Activated T-cell treated with anti-CD3 and anti-CD28 coated beads for 4 hours (primary cell): ENCODE measurements at places on chromosomes 5 and 9.

GRCh38 chr5:173514661-173515060 lies 101.8 kb downstream of the BOD1 start:
- DNase-seq: no peak

DNA sequence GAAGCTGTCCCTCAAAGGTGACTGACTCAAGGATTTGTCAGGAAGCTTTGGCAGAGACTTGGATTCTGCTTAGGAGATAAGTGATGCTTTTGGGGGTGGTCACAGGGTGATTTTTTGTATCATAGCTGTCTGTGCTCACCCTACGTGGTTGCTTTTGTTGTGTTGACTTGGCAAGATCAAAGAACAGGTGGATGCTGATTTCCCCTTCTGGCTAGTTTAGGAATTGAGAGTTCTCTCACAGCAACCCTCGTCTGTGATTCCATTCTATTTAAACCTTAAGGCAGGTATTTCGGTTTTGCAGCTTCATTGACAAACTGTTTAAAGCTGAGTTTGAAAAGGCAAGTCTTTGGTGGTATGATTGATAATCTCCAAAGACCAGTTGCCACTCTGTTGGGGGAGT lies 27.2 kb downstream of the ARHGAP26 start:
- DNase-seq: no peak

- peak; percentile 77 for DNase-seq
Observed at GRCh38 chr5:170225326-170226128, 7.3 kb upstream of the C5orf58 start.

DNA sequence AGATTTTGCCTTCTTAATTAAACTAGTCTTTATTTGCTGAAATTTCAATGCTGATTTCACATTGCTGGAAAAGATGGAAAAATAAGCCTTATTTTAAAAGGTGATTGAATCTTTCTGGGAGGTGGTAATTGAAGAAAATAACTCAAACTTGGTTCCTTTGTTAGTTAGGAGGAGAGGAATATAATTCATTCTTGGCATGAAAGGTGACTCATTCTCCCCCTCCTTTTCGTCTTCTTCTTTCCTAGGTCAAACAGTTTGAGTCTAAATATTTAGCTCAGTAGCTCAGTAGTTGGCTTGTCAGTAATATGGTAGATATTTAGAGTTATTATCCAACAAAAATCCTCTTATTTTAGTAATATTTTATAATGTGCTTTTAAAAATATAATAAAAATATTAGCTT lies 353.9 kb upstream of the MEF2C start:
- DNase-seq: no peak

- no peak for DNase-seq
Observed at GRCh38 chr5:22651355-22651754, 201.8 kb downstream of the CDH12 start.

DNA sequence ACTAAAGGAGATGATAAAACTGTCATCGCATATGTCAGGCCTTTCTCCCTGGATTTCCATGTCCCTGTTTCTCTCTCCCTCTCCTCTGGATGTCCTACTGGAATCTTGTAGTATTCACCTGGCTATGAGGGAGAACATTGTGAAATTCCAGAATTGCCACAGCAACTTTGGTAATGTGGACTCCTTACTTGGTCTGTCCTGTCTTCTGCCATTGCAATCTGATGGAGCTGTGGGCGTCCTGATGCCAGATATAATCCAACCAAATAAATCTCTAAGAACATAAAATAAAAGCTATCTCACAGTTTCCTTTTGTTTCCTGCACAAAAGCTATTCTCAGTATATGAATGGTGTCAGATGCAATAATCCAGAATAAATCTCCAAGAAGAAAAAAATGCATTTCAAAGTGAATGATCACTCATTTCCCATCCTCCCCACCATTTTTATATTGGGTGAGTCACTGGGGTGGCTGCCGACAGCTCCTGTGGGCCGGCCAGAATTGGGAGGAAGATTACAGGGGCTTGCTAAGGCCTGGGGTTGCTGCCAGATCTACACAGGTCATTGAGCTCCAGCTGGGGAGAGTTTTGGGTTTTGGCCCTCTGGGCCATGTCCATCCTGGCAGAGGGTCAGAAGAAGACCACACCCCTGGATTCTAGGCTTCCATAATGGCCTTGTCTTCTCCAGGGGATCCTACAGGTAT lies 160.7 kb upstream of the PITX1 start:
- DNase-seq: no peak

- no peak for DNase-seq
Observed at GRCh38 chr9:10251490-10251889, 361.3 kb downstream of the PTPRD start.

GRCh38 chr9:127121628-127122175 lies 733 bp downstream of the ANGPTL2 start:
- no peak for DNase-seq

- DNase-seq: no peak
Observed at GRCh38 chr5:149265597-149265996, 6.1 kb upstream of the AFAP1L1 start.

- no peak for DNase-seq
Observed at GRCh38 chr5:13498279-13498678, 446.2 kb downstream of the DNAH5 start.

DNA sequence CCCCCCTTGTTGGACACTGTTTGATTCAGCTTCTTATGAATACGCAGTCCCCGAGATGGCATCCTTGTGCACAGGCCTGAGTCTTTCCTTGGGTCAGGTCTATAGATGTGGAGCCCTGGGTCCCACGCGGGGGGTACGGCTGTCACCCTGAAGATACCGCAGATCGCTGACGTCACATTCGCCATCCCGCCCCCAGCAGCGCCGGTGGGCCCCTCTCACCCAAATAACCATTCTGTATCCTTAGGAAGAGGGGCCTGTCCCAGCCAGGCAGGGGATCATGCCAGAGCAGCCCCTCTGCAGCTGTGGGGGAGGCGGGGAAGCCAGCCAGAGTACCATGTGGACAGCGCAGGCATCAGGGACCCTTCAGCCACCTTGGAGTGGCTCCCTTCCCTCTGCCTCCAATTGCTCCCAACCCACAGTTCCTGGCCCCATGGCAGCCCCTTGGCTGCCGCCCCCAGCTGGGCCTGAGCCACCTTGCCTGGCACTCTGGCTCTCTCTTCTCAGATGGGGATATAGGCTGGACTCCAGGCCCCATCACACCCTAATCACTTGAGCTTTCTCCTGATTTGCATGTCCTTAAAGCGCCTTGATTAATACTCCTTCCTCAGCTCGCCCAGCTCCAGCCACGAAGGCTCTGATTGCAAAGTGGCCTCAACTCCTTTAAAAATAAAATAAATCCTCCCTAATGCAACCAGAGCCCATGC lies 189.8 kb downstream of the C9orf50 start:
- no peak for DNase-seq

DNA sequence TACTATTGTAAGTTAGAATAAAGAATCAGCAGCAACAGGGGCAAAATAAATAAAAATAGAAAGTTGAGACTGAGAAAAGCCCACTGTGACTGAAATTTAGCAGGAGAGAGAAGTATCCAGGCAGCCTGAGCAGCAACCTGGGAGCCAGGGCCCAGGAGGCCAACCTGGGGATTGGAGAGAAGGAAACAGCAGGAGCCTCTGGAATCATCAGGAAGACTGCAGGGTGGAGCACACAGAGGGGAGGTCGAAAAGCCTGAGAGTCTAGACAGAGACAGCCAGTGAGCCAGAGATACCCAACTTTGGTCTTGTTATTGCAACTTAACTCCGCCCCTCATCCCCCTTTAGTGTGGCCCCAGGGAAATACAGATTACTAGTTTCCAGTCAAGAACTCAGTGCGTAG lies 98.6 kb downstream of the SLC1A3 start:
- DNase-seq: no peak

GRCh38 chr9:111632695-111633388 lies 1.7 kb downstream of the DNAJC25 start:
- no peak for DNase-seq

DNA sequence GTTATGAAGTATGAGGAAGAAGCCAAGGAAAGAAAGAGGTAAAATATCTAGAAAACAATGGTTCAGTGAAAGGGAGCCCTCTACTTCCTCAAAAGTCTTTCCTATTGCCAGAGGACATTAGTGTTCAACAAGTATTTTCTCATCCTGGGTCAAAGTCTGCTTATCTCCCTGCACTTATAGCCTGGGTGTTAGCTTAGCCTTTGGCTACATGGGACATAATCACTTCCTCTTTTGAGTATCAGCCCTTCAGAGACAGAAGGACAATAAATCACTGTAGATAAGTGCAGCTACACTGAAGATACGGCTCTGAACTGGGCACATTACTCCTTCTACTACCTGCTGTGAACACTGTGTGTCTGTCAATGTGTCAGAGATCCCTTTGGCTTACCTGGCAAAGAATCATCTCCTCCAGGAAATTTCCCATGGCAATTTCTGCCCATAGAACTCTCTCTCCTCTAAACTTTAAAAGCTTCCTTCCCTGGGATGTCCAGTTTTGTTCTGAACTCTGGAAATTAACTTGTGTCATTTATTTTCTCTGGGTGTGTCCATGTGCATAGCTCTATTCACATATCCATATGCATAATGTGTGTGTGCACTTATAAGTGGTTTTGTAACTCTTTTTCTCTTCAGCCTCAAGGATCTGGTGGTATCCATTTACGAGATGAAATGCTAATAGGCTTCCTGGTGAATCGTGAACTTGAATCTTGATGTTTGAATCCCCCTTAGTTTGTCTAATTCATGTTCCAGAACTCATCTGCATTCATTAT lies 30.0 kb upstream of the RECK start:
- DNase-seq: no peak

- no peak for DNase-seq
Observed at GRCh38 chr9:120662513-120662912, 51.8 kb downstream of the MEGF9 start.

DNA sequence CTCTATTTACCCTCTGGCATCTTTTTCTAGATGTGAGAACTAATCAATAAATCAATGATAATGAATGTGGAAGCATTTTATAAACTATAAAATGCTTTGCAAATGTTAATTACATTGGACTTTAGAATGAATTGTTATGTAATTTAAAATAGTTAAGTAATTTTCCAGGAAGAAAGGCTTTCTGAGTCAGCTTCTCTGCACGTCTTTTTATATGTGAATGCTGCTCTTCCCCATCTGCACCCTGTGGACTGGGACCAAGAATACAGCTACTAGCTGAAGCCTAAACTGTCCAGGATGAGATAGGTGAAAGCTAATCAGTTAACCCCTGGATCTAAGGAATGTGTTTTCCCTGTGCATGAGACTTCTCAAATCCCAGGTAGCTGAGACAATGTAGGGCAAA lies 292.9 kb downstream of the NR3C1 start:
- no peak for DNase-seq

- no peak for DNase-seq
Observed at GRCh38 chr5:73152411-73153388, 20.3 kb upstream of the TMEM174 start.

DNA sequence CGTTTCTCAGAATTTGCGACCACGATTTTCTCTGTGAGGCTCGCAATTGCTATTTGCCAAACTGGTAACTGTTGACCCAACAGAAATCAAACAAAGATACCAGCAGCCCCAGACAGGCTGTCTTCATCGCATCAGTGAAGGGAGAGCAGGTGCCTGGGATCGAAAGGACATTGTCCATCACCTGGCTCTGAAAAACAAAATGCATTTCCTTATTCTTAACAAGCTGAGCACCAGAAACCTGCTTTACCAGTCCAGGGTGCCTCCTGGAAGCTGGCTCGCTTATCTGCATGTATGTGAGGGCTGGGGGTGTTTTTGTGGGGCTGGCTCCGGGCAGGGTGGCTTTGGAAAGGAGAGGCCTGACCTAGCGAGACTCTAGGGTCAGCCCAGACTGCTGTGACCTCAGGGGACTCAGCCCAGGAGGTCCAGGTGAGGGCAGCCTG lies 24.7 kb downstream of the WWC1 start:
- DNase-seq: no peak

GRCh38 chr5:54837981-54838380 lies 147.4 kb downstream of the ESM1 start:
- no peak for DNase-seq

- no peak for DNase-seq
Observed at GRCh38 chr5:157540124-157540523, 35.5 kb downstream of the ADAM19 start.

- no peak for DNase-seq
Observed at GRCh38 chr9:114503522-114504340, 1.5 kb downstream of the WHRN start.

- DNase-seq: no peak
Observed at GRCh38 chr5:132253008-132253441, 4.5 kb upstream of the PDLIM4 start.

DNA sequence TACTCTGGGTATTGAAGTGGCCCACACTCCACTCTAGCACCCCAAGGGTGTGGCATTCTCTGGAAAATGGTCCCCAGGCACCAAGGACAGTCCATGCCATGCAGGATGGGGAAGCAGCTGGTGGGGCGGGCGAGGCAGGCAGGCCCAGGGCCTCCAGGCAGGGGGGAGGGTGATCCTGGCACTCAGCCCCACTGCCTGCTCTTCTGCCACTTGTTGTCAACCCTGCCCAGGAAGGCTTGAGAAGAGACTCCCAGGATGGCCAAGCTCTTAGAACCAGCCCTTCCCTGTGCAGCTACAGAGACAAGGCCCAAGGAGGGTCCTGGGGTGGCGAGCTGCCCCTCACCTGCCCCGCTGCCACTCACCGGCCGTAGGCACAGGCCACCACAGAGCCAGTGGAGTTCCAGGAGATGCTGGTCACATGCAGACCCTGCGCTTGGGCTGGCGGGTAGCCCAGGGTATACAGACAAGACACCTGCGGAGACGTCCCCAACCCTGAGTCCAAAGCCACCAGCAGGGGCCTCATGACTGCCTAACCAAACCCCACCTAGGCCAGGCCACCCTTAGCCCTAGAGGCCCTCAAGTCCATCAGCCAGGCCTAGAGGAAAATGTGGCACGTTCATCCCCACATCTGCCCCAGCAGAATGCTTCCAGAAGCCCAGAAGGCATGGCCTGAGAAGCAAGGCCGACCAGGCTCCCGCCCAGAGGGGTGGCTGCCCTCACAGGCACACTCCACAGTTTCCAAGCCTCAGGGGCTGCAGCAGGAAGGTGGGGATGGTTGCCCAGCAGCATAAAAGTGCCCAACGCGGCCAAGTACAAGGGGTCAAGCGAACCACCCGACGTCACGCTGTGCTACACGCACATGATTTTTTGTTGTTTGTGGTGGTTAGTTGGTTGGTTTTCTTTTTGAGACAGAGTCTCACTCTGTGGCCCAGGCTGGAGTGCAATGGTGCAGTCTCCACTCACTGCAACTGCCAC lies 19.8 kb downstream of the DYNC2I2 start:
- DNase-seq: no peak

GRCh38 chr9:121459513-121459912 lies 40.1 kb downstream of the GGTA1 start:
- no peak for DNase-seq

DNA sequence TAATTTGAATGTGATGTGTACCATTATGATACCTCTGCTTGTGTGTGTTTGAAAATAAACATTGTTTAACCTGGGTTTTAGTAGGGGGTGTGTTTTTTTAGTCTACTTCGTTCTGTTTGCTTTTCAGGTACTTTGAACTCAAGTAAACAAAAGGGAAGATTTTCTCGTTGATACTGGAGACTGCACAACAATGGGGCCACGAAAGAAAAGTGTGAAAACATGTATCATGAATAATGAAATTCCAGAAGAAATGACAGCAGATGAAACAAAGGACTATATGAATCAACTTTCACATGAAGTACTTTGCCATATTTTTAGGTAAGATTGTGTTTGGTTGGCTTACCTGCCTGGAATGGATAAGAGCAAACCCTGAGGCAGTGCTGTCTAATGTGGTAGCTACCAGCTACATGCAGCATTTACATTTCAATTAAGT lies 10.8 kb downstream of the FBXO38 start:
- DNase-seq: no peak
